NCI-H526 treated with DMSO at 0.1 percent for 48 hours (cell line): ENCODE measurements at places on chromosomes 7 and 10.

DNA sequence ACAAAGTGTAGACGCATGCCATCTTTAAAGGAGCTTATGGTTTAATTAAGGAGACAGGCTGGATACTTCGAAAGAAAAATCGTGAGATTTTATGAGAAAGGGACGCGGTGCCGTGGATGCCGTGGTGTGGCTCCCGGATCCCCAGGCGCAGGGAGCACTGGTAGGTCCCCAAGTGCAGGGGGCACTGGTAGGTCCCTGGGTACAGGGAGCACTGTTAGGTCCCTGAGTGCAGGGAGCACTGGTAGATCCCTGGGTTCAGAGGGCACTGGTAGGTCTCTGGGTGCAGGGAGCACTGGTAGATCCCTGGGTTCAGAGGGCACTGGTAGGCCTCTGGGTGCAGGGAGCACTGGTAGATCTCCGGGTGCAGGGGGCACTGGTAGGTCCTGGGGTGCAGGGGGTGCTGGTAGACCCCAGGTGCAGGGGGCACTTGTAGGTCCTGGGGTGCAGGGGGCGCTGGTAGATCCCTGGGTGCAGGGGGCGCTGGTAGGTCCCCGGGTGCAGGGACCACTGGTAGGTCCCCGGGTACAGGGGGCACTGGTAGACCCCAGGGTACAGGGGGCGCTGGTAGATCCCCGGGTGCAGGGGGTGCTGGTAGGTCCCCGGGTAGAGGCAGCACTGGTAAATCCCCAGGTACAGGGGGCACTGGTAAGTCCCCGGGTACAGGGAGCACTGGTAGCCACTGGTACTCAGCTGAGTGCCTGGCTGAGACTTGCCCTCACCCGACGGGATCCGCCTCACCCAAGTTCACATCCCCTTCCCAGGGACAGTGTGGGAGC, 14.1 kb downstream of the PRKAG2 start:
- DNase-seq, result no peak

DNA sequence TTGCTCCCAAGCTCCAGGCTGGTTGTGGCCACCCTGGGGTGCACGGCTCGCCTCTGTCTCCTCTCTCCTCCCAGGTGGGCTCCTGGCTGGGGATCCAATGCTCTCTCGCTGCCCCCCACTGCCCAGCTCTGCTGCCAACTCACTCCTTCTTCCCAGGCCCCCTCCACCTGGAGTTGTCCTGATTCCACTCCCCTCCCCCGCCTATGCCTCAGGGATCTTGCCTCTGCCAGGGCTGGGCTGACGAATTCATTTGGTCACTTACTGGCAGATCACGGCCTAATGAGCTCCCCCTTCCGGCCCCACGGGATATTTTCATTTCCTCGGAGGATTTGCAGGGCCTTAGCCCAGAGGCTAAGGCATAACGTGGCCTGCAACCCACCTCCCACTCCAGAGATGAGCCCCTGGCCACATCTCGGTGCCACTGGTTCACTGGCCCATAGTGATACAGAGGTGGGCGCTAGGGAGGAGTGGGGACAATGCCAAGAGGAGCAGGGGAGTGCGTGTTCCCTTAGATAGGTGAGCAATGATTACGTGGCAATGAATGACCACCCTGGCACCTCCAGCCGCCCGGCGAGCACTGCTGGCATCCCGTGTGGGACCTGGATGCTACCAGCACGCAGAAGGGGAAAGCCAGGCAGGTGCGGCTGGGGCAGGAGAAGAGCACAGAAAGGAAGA, 344.6 kb upstream of the SHH start:
- peak; percentile 52 for DNase-seq

DNA sequence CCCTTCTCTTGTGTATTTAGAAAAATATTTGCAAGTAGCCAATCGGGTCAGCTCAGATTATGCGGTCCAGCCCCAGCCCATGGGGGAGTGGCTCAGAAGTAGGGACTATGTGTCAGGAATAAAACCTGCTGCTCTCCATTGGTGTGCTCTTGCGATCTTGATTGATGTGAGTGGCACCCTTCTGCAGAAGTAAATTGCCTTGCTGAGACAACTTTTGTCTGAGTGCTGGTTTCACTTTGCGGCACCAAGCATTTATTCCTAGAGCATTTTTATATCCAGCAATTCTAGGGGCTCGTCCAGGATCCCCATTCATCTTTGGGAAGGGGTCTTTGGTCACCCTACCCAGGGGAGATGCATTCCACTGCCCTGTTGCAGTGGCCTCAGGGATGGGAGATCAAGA, 26.1 kb upstream of the FAM221A start:
- DNase-seq, result no peak

DNA sequence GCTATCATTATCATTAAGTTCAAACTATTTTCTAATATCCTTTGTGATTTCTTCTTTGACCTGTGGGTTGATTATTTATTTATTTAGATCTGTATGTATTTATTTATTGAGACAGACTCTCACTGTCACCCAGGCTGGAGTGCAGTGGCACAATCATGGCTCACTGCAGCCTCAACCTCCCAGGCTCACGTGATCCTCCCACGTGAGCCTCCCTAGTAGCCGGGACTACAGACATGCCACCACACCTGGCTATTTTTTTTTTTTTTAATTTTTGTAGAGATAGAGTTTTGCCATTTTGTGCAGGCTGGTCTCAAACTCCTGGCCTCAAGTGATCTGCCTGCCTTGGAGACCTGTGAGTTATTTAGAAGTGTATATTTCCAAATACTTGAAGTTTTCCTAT, 28.7 kb upstream of the MRPS16 start:
- DNase-seq, result no peak

DNA sequence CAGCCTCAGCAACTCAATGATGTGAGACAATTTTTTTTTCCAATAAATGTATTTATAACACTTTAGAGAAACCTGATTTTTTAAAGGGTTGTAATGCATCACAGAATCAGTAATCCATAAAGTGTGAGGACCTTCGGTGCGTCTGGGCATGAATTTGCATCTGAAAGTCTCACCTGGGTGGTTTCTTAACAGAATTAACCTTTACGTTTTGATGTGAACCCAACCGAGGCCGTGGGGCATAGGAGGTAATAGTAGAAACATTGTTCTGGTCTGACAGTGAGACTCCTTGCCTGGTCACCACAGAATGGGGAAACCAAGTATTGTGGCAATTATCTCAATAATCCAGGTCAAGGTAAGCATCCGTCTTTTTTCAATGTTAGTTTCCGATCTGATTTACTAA, 114.6 kb downstream of the PRKCQ start:
- DNase-seq, result peak; percentile 42

- DNase-seq, result no peak
Measured at GRCh38 chr7:157964016-157964415, 623.6 kb downstream of the PTPRN2 start.

DNA sequence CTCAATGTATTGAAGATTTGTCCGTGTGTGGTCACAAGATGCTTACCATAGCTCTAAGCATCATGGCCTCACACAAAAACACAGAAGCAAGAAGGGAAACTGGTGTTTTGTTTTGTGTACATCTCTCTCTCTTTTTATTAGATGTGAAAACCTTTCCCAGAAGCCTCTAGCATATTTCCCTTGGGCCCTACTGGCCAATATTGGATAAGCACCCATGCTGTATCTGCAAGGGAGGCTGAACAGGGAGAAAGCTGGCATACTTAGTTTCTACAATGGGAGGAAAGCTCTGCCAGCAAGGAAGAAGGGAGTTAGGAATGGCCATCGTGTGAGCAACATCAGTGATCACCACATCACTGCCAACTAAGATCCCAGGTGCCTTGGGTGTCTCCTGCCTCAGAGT, 9.6 kb upstream of the NAMPT start:
- DNase-seq, result no peak

DNA sequence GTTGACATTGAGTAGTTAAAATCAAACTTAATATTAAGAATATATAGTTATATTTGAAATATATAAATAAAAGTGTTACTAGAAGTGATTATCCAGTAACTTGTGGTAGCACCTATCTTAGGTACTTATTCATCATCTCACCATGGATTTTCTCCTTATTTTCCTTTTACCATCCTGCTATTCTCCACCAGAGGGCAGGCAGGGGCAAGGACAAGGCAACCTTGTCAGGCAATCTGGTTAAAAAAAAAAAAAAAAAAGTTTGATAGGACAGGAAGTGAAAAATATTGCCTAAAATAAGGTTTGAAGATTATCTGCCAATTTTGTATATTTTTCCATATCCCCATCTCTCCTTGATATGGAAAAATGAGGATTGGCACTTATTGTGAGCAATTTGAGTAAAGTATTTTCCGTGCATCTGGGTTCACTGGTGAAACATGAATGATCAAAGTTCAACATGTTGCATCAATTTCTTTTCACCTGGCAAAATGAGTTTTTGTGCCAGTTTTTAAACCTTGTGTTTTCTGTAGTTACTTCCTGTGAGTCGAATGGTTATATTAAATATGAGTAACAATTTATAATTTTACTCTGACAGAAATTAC, 256.7 kb downstream of the AGMO start:
- peak; percentile 6 for DNase-seq

GRCh38 chr7:152313217-152313616, 122.6 kb downstream of the KMT2C start:
- no peak for DNase-seq

DNA sequence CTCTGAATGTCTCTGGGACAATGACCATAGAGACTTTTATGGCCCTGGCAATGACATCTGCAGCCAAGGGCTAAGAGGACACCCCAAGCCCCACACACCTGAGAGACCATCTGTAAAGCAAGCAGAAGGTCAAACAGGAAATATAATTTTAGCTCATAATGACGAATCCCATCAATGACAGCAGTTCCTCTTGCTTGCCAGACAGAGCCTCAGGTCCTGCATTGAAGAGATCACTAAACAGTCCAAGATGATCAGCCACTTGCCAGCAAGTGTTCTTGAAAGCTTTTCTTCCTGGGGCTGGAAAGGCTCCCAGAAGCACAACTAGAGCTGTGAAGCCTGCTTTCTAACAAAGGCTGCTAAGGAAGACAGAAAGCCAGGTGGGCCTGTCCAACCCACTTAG, 993.7 kb upstream of the AUTS2 start:
- DNase-seq, result no peak

DNA sequence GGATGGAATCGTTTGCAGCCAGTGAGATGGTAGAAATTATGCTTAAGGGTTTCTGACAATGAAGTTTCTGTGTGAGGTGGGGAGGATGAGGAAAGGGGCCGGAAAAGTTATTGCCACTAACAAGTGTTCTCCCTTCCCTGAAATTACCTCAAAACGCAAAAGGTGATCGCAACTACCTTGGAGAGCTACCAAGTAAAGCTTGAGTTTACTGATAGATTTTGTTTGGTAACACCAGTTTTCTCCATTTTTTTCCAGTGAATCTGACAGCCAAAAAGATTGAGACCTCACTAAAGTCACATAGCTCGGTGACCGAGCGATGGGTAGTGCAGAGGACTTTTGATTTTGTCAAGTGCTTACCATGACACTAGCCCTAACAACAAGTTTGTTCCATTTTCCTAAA, 1.6 kb downstream of the SUV39H2 start:
- DNase-seq, result no peak

- no peak for DNase-seq
Measured at GRCh38 chr10:70561070-70561469, 41.5 kb downstream of the PRF1 start.

GRCh38 chr10:32273336-32273735, 73.6 kb downstream of the EPC1 start:
- DNase-seq, result no peak
